Dermis blood vessel endothelial cell (primary cell): ENCODE measurements at places on chromosomes 12 and 14. TPM values are rescaled to one million over a fixed set of nuclear protein-coding genes. Genes with fewer than 3 reads are reported as not detected.

Gene ESRRB
- not detected in 2 replicates for total RNA-seq

DNA sequence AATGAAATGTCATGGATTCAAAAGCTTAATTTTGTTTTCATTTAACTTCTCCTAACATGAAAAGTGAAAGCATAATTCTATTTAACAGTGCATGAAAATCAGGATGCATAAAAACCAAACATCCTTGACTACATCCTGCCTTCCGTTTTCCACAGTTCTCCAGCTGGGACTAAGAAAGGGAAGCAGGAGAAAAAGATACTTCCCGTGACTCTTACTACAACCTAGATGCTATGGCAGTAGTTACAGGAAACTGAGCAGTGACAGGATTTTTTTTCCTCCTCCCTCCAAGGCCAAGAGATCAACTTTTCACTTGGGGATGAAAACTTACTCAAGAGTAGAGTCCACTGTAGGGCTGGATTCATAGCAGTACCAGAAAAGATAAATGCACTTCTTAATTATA, 2.6 kb downstream of the EXOC5 start:
- DNase-seq: peak; percentile 79

Gene DRAM1
- total RNA-seq: 22.3 and 30.1 TPM in 2 replicates

DNA sequence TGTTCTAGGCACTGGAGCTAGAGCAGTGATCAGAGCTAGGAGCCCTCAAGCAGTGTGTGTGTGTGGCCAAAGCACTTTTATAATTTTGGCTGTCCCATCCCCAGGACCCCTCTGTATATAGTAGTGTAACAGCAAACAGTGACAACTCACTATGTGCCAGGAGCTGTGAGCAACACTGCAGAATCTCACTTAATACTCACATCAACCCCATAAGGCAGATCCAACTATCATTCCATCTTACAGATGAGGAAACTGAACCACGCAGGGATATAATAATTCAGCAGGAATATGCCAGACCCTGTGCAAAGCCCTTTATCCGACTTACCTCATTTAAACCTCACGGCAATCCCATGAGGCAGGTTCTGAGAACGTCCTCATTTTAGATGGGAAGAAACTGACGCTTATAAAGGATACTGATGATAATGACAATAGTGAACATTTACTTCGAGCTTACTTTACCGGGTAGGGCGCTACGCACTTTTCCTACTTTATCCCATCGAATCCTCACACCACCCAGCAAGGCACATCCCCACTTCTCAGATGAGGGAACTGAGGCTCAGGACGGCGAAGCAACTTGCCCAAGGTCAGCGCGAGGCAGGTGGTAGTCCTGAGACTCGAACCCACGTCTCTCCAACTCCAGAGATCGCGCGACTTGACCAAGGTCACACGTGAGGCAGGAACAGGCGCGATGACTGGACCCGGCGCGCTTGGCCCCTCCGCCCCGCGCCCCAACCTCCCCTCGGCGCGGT, 687 bp downstream of the RAB35 start:
- DNase-seq: peak; percentile 67

GRCh38 chr14:75428230-75429104, 645 bp downstream of the JDP2 start:
- DNase-seq: no peak

Gene ANKRD9
- 20.3 and 24.2 TPM in 2 replicates for total RNA-seq

- DNase-seq: peak; percentile 6
Observed at GRCh38 chr12:130162267-130162666, at the start of gene FZD10. Gene FZD10, plus strand, starts transcription at chr12:130162464. Its CDS starts 479 bp downstream, at chr12:130162943.

Gene ABHD12B
- not detected in 2 replicates for total RNA-seq

GRCh38 chr12:77352946-77353345, 287.6 kb upstream of the E2F7 start:
- DNase-seq: no peak

Gene TAS2R8
- total RNA-seq: not detected in 2 replicates

- no peak for DNase-seq
Observed at GRCh38 chr12:45208604-45209487, 7.0 kb upstream of the ANO6 start.

Gene CYP46A1
- under 0.01 and 0.14 TPM in 2 replicates for total RNA-seq

Gene SLC6A15
- total RNA-seq: 0.51 and 2.2 TPM in 2 replicates

Gene DHRS2
- 0.51 and 0.65 TPM in 2 replicates for total RNA-seq

DNA sequence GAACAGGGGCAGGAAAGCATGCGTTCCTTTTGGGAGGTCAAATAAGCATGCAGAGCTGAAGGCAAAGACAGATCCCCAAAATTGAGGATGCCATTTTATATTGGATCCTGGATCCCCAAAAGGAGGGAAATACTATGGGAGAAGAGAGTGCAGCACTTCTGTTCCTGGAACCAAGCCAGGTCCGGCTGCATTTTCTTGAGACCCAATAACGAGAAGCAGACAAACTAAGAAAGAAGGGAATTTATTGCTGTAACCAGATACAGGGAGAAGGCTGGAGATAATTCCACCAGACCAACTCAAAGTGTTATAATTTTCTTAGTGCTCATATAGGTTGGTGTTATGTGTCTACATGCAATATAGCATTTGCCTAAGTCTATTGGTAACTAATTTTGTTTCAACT, 60.8 kb downstream of the PDE6H start:
- no peak for DNase-seq

DNA sequence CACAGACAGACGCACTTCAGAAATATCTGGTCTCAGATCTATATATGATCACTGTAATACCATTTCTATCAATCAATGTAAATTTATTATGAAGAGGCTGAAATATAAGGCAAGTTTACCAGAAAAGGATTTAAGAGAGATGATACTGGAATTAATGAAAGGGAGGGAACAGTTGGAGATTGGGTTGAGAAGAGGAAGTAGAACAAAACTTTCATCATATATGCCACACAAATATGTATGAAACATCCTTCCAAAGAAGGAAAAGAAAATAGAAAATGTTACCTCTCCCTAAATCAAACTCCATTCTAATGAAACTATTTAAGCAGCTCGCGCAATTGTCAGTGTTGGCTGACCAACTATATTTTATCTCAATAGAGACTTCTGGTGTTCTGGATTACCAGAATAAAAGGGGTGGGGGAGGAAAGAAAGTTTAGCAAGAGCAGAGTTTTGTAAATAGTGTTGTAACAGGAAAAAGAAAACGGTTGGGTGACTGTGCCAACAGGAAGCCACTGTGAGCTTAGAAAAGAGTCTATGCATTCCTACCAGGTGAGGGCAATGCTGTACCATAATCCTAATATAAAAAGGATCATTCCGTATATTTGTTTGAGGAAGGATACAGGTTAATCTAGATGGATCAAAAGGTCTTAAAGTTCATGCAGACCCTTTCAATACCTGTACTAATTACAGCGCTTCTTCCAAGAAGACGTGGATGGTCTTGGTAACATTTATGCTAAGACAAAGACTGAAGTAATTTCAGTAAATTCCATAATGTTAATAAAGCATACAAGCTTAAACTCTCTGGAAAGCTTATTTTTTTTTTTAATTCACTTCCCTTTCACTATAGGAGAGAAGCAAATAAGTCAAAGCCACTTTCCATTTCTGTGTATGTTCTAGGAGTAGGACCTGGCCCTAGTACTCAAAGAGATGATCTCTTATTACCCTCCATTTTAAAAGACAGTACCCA, 14.5 kb upstream of the LLPH start:
- peak; percentile 85 for DNase-seq

DNA sequence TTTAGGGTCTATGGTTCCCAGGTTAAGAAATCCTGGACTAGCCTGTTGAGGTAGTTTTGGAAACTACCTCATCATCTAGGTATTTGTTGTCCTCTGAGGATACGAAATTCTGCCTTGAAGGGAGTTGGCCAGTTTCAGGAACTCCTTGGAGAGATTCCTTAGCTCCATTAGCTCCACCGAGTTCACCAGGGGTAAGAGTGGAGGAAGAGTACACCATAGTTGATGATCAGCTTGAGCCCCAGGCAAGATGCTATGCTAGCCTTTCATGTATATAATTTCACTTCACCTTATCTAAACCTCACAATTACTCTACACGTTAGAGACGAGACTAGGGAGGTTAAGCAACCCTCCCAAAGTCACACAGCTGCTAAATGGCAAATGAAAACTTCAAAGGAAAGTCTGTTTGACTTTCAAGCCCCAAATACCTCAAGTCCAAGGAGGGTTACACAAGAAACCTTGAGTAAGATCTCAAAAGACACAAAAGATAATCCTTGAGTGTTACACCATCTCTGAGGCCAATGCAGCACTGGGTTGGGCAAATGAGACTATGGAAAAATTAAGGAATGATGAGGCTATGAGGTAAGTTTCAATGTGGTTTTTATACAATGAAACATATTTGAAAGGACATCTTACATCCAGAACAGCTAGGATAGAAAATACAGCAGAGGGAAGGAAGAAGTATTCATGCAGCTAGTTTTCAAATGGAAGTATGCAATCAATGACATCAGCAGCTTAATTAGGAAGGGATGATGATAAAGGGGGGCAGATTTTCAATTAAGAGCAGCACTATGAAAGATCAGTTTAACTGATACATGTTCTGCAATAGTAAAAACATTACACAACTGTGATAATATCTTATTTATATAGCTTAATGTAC, 97.2 kb upstream of the KRAS start:
- DNase-seq: no peak

DNA sequence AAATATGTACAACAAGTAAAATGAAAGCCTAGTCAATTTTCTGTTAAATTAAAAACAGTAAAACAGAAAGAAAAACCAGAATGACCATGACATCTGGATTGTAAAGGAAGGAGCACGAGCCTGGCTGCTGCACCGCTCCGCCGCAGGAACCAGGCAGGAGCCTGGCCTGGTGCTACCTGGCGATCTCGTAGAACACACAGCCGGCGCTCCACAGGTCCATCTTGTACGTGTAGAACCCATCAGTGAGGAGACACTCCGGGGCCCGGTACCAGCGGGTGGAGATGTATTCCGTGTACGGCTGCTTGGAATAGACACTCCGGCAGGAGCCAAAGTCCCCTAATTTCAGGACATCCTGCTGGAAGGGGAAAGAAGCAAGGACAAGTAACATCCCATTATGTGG, 54.3 kb downstream of the MOK start:
- DNase-seq: no peak

DNA sequence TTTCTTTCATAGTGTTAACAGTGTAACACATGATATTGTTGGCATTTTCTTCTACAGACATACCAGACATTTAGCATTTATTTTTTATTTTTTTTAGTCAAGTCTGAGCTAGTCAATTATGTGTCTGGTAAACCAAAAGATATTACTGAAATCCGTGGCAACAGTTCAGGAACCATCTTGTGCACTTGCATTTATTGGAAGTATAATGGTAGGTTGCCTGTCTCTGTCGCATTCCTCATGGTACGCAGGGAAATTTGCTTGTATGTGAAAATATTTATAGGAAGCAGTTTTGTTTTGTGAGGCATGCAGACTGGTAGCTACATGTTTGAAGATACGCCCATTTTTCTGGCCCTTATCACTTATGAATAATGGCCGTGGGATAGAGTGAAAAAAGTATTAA, 186.1 kb upstream of the SLC38A2 start:
- no peak for DNase-seq

- DNase-seq: no peak
Observed at GRCh38 chr12:124129132-124129531, 156.1 kb downstream of the ZNF664 start.

DNA sequence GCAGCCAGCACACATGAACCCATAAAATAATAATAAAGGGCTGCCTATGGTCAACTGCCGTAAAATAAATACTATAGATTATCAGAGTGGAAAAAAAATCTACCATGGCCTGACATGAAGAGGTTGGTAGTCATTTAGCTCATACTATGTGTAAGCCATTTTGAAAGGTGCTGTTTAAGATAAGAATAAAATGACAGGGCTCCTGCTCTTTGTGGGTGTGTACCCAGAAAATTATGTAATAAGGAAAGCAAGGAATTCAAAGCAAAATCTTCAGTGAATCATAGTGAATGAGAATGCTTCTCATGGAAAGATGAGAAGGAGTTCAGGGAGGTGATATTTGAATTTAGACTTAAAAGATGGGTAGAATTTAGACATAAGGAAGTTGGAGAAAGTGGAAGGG, 42.9 kb upstream of the PPM1H start:
- DNase-seq: no peak

- DNase-seq: peak; percentile 40
Observed at GRCh38 chr12:26195641-26196420, 458 bp downstream of the SSPN start.

Gene NDUFA12
- total RNA-seq: 125 and 164 TPM in 2 replicates

- DNase-seq: peak; percentile 86
Observed at GRCh38 chr12:121110211-121110940, 22.3 kb upstream of the P2RX7 start.

Gene PHETA1
- total RNA-seq: 8.5 and 9.7 TPM in 2 replicates

Gene SLCO1B3
- not detected in 2 replicates for total RNA-seq

DNA sequence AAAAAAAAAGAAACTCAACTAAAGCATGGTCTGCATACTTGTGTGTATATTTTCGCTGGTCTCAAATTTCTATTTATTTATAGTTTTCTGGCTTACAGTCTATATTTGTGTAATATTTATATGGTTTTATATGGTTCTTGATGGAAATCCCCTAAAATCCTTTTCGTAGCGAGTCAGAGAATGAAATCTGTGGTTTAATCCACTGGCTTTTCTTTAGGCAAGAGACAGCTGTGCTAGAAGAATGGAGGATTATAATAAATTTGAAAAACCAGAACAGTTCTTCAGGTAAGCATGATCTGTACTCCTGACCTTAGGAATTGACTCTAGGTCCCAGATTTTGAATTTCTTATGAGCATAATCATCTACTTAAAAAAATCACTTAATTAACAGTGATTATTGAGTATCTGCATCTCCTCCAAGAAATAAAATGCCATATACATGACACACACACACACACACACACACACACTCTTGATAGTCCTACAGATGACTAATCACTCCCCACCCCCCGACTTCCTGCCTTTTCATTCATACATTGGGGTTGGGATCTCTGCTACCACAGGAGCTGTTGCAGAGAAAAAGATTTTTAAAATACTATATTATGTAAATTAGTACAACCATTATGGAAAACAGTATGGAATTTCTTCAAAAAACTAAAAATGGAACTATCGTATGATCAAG, 113.4 kb downstream of the CRADD start:
- DNase-seq: peak; percentile 86

Gene KRT6A
- total RNA-seq: 0.47 and 1.9 TPM in 2 replicates

GRCh38 chr14:88929656-88930436, 105.4 kb downstream of the TTC8 start:
- DNase-seq: peak; percentile 19

DNA sequence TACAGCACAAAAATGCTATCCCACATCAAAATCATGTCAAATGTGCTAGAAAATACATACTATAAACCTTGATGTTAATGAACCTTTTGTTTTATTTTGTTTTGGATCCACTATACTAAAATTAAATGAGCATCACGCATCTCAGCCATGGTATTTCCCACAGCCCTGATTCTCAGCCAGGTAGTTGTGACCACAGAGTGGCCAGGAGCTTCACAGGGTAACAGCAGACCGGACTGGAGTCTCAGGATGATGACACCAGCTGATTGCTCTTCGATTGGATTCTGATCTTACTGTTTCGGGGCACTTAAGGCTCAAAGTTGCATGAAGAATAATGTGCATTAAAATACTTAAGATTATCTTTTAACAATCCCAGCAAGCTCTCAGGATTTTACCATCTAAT, 134.8 kb downstream of the FOXN3 start:
- no peak for DNase-seq
